HepG2 (cell line): ENCODE measurements at places on chromosomes 7 and 10.
A peak's percentile ranks its signal among the peaks of the same experiment; 100 is the strongest.

GRCh38 chr10:96642973-96643372 is 56.2 kb upstream of the TM9SF3 start:
- peak; percentile 54 for DNase-seq

- no peak for DNase-seq
These were observed 105.2 kb downstream of the GSAP start for GRCh38 chr7:77310982-77311381.

- peak; percentile 47 for DNase-seq
These were observed 43.1 kb upstream of the HPS1 start for GRCh38 chr10:98489561-98490481.

GRCh38 chr7:151367284-151367683 is 25.7 kb downstream of the NUB1 start:
- DNase-seq, result no peak

DNA sequence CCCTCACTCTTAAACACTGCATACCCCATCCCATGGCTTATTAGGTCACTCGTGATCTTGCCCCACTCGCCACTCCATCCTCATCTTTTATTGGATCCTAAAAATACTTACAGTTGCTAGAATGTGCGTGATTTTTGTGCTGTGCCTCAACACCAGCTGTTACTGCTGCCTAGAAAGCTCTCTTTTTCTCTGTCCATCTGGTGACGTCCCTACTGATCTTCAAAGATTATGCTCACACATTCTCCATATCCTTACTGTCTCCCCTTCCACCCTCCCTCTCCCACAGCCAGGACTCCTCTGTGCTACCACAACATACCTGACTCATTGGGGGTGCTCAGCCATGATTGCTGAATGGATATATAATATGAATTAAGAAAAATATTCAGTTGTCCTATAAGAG is 42.0 kb downstream of the CDK6 start:
- DNase-seq, result no peak

GRCh38 chr10:81179805-81180452 is 642.2 kb downstream of the SH2D4B start:
- DNase-seq, result peak; percentile 0

GRCh38 chr7:22730921-22731654 is 4.1 kb downstream of the IL6 start:
- no peak for DNase-seq

- DNase-seq, result no peak
These were observed 26.5 kb upstream of the PRKAG2 start for GRCh38 chr7:151903249-151904032.

DNA sequence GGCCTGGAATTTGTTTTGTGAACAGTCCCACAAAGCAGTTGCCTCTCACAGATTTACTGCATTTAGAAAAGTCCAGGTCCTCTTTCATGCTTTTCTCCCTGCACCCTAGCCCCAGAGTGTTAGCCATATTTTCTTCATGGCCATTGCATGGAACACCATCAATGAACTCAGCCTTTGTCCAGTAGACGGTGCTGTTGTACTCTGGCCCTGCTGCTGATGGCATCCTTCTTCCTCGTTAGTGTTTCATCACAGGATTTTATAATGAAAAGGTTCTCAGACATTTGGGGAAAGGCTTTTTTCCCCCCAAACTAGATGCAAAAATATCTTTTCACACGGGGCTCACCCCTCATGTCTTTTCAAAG is 93.0 kb upstream of the SLC25A13 start:
- DNase-seq, result peak; percentile 71

GRCh38 chr7:27128034-27128433 is 2.5 kb downstream of the HOXA4 start:
- DNase-seq, result no peak

DNA sequence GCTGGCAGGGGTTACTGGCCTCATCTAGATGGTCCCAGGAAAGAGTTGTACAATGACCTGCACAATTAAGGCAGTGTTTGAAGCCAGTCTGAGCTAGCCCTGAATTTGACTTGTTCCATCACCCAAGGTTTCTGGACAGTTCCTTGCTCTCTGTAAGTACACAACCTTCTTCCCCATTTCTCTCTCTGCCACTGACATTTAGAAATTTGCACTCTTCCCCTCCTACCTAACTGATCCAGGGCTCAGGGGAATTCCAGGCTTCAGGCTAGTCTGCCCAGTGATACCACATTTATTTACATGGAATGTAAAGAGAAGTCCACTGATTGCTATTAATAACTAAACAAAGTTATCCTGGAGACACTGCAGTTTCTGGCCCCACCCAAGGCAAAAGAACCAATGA is 139.0 kb upstream of the GPR26 start:
- no peak for DNase-seq

DNA sequence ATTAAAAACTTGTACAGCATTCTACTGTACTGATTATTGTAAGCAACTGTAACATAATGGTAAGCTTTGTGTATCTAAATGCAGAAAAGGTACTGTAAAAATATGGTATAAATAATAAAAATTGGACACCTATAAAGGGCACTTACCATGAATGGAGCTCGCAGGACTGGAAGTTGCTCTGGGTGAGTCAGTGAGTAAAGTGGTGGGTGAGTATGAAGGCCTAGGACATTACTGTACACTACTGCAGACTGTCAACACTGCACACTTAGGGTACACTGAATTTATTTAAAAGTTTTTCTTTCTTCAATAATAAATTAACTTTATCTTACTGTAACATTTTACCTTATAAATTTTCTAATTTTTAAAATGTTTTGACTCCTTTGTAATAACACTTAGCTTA is 118.6 kb upstream of the ASAH2 start:
- DNase-seq, result no peak

DNA sequence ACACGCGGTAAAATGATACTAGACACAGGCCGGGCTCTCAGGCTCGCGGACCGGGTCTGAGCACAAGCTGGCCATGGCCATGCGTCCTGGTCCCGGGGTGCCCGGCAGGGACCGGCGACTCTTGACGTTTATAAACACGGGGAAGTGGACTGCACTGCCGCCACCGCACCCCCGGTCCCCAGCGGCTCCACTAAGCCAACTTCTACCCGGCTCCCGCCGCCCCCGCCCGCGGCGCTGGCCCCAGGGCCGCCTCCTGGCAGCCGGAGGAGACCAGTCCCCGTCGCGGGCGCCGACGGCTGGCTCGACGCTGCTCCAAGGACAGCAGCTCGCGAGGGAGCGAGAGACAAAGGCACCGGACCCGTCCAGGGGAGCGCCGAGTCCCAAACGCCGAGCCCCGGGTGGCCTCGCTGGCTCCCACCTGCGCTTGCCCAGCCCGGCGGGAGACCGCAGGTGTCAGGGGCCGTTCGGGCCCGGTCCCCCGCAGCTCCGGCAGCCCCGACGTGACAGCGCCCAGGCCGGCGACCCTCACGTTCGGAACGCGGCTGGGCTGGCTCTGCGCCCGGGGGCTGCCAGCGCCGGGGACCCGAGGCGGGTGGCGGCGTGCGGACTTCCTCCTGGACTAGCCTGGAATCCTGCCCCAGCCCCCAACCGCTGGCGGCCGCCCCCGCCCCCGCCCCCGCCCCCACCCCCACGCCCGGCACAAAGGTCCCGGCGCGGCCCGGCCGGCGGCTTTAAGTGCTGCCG is 517 bp downstream of the ITGB1 start:
- no peak for DNase-seq

- DNase-seq, result no peak
These were observed 152.0 kb upstream of the ADO start for GRCh38 chr10:62652564-62652963.

GRCh38 chr7:137276189-137276588 is 67.3 kb downstream of the PTN start:
- DNase-seq, result no peak

DNA sequence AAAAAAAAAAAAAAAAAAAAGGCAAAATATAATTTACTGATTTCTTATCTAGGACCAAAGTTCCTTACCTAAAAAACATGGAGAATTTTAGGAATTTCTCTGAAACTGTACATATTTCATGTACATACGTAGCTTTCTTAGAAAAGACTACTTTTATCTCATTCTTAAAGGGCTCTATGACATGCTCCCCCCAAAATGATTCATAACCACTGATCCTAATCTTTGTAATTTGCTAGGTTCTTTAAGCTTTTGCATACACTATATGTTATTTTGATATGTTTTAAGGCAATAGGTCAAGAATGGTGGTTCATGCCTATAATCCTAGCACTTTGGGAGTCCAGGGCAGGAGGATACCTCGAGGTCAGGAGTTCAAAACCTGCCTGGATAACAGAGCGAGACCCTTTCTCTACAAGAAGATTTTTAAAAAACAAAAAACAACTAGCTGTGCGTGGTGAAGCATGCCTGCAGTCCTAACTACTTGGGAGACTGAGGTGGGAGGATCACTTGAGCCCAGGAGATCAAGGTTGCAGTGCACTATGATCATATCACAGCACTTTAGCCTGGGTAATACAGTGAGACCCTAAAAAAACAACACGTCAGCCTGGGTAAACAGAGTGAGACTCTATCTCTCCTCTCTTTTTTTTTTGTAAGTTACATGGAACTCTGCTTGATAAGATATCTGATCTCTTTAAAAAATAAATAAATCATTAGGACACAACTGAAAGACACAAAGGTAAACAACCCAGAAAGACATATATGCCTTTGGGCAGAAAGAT is 54.8 kb downstream of the ATAD1 start:
- DNase-seq, result peak; percentile 29

DNA sequence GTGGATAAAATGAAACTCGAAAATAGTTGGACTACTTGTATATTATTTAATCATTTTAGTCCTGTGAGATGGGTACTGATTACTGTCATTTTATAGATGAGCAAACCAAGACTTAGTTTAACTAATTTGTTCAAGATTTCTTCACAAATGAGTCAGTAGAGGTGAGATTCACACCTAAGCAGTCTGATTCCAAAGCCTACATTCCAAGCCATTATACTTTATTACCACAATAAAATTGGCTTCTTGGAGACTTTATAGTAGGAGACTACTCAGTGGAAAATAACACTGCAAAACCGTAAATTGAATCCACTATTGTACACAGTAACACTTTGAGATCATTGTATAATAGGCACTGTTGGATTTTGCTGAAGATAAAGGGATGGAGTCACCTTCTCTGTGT is 2.2 kb downstream of the PHTF2 start:
- no peak for DNase-seq

DNA sequence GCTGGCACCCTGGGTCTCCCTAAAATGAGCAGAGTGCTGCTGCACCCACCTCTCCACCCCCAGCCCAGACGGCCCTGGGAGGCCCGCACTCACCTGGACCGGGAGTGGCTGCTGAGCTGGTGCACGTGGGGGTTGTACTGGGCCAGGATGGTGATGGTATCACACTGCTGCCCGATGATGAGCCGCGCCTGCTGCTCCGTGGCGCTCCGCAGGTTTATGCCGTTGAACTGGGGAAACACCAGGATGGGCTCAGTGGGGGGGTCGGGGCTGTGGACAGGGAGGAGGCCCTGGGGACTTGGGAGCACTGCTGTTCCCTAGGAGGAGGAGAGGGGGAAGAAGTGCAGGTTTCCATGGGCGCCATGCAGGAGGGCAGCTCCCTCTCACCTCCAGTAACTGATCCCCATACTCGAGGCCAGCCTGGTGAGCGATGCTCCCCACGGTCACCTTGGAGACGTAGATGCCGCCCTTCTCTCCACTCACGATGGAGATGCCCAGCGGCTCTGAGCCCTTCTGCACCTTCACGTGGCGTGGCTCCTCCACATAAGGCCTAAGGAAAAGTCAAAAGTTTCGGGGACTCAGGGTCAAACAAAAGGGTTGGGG is 114.6 kb downstream of the DLG5 start:
- DNase-seq, result no peak

- no peak for DNase-seq
These were observed 30.9 kb downstream of the HDAC9 start for GRCh38 chr7:18526368-18526878.
